ENCODE measurements at places on chromosomes 5 and 9.
A peak's percentile ranks its signal among the peaks of the same experiment; 100 is the strongest.

- DNase-seq: no peak
Measured at GRCh38 chr9:69975681-69976080, 68.0 kb upstream of the MAMDC2 start.

DNA sequence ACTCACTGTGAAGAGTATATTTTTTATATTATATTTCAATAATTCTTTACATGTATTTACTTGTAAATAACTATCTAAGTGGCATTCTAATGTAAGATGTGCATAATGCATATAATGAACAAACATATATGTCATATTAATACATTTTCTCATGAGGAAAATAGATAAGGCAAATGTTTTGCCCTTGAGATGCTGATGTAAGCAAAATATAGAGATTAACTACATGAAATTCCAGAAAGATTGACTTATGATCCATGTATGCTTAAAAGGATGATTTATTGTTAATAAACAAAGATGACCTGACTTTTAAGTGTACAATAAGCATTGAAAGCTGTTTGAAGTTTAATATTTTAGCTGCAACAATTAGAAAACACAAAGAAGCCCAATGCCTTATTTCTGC lies 559.9 kb downstream of the PTPRD start:
- DNase-seq: no peak

DNA sequence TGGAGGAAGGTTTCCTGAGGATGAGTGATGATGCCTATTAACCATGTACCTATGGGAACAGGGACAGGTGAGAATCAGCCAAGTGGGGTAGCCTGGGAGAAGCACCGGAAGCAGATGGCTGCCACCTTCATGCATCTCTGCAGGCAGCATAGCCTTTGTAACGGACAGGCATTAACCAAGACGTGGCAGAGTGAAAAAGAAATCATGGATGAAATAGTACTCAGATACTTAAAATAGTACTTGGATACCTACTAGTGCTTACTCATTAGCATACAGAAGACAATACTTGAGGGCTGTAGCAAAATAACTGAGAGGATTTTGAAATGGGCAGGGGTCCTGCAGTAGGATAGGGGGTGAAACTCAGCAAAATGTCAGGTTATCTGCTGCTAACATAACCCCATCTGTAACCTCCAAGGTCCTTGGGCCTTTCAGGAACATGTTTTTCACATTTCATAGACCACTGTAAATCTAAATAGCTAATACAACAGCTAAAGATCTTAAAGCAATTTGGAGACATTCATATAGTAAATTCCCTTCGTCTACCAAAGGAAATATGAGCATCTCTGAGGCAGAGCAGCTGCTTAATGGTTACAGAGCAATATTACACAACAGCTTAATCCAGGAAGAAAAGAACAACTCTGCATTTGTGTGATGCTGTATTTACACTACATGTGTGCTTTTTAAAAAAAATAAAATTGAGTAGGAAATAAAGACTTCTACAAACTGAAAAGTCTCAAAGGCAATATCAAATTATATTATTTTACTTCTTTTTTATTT lies 154.3 kb downstream of the NFIB start:
- no peak for DNase-seq

DNA sequence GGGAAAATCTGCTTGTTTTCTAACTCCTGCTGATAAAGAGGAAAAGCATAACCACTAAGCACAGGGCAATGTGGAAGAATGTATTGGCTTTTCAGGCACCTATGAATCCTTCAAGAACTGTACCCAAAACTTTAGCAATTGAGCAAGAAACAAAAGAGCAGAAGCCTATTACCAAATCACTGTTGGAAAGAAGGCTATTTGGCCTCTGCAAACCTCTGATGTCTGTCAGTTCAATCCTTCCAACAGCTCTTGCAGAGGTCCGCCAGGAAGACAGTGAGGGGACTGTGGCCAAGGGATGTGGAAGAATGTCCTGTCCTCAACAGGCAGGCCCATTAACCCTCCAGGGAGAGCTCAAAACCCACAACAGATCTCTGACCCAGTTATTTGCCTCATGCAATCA lies 328.6 kb downstream of the ENC1 start:
- DNase-seq: no peak

DNA sequence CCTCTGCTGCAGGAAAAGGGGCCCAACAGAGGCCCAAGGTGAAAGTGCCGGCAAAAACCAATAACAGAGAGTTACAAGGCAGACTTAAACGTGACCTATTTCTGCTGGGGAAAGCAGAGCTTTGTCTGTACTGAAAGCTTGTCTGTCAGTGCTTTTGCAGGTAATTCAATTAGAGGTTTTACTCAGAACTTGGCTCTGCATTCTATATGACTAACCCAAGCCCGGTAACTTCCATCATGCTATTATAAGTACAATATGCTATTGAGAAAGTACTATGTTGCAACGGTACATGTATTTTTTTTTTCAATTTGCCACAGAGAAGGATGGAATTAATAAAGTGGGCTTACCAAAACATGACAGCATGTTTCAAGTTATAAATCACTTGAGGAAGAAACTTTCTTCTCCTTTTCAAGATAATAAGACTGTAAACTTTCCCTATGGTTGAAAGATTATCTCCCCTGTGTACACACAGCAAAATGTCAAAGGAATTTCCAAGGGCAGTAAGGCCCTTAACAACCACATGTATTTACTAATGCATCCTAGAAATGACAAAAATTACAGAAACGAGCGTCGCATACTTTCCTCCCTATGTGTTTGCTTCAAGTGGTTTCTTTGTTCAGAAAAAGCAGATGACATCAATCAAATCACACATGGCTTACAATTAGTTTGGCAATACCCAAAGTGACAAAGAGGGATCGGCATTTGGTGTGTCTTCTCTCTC lies 282.4 kb downstream of the EFNA5 start:
- peak; percentile 66 for DNase-seq

DNA sequence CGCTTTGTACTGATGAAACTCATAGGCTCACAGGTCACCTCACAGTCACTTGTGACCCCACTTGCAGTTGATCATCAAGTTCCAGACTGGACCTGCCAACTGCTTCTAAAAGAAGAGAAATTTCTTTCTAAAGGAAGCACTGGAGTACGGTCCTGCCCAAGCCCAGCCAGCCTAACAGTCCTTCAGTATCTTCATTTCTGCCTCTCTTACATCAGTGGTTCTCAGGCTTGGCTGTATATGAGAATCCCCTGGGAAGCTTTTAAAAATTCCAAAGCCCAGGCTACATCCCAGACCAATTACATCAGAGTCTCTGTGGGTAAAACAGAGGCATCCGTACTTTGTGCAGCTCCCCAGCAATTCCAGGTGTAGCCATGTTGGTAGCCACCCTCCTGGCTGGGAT lies 282.1 kb downstream of the NFIB start:
- DNase-seq: no peak

GRCh38 chr5:92741906-92742305 lies 839.1 kb downstream of the NR2F1-AS1 start:
- no peak for DNase-seq

DNA sequence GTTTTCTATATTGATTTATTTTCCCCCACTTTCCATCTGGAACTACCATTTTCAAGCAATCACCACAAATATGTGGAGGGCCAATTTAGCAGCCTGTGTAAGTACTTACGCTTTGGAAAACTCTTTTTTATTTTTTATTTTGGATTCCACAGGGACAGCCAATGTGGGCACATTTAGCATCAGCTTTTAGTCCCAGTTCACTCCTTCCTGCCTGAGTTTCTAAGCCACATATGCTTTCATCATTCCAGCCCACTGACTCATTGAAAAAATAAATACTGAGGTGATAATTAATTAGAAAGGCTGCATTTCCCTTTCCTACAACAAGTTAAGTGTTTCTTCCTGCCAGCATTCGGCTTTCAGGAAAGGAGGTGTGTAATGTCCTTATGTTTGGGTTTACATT lies 76.8 kb downstream of the TMEM167A start:
- DNase-seq: peak; percentile 6

DNA sequence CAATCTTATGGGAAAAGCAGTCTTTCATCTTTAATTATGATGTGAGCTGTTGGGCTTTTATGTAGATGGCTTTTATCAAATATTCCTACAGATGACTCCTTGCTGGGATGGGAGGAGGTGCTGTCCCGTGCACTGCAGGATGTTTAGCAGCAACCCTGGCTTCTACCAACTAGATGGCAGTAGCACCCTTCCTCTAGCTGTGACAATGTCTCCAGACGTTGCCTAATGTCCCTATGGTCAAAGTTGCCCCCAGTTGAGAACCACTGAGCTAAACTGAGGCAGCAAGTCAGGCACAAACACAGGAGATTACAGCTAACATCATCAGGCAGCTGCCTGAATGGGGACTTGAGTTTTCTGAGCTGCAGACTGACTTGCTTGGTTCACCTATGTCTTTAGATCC lies 401.9 kb upstream of the PDE4D start:
- peak; percentile 28 for DNase-seq

GRCh38 chr5:76000582-76000981 lies 82.6 kb upstream of the SV2C start:
- no peak for DNase-seq

- DNase-seq: peak; percentile 70
Measured at GRCh38 chr5:16160706-16161105, 18.9 kb downstream of the MARCHF11 start.

GRCh38 chr5:61881821-61882487 lies 424.1 kb upstream of the KIF2A start:
- DNase-seq: no peak

DNA sequence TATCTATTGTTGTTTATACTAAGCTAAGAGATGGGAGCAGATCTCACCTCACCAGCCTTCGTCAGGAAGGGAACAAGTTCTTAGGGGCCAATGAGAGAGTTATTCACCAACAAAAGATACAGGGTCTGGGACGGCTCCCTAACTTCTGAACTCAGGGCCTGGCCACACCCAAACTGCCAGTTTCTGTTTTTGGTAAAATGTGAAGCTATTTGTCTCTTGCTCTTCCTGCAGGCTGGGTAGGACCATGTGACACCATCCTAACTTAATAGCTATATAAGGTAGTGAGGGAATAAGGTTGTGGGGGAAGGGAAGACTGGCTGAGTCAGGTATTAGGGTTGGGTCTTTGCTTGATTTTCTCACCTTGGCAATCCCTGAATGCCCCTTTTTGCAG lies 480.5 kb downstream of the KDM4C start:
- DNase-seq: no peak

DNA sequence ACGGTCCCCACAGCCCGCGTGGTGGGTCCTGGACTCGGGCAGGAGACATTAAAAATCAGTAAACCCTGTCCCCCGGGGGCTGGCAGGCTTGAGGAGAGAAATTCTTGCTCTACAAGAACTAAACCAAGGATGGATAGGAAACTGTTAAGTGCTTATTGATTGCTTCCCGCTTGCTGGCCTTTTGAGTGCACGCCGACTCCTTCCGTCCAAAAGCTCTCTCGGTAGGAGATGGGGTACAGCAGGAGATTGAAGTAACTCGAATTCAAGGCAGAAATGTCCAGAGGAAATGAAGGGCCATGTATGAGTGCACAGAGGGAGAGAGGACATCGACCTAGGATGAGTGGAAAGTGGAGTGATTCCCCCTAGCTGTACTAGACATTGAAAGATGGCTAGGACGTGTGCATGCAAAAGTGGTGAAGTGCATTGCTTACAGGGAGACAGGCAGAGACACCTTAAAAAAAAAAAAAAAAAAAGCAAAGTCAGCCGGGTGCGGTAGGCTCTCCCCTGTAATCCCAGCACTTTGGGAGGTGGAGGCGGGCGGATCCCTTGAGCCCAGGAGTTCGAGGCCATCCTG lies 923 bp downstream of the RECK start:
- DNase-seq: no peak

GRCh38 chr9:135757356-135757755 lies 55.4 kb downstream of the KCNT1 start:
- DNase-seq: no peak

DNA sequence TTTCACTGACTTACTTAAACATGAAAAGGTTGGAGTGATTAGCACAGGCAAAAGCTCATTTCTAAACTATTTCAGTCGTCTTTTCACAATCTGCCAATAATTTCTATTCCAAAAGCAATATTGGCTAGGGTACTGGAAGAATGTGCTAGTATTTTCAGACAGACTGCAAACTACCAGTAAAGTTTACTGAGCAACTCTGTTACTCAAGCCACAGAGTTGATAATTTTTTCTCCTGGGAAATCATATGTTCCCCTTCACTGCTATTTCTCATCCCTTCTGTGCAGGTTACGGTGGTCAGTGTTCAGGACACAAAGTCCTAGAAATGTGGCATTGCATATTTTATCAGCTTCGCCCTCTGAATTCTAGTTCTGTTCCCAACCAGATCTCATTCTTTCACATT lies 343.3 kb upstream of the TNC start:
- DNase-seq: no peak

GRCh38 chr5:108935611-108936010 lies 187.9 kb downstream of the FER start:
- no peak for DNase-seq

DNA sequence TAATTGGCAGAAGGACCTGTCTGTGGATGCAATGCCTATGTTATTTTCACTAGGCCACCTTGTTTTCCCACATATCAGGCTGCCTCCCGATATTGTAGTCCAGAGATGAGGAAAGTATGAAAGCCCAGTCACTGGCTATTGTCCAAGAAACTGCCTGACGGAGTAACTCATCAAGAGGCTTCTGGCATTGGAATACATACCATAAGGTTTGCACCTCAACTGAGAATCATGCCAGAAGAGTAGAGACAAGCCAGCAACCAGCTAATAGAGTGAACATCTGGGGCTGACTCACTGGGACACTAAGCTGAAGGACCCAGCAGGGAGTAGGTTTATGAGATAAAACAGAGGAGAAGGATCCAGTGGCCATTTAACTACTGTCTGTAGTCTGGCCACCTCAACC lies 137.2 kb upstream of the FST start:
- peak; percentile 89 for DNase-seq

GRCh38 chr9:99296291-99296951 lies 74.3 kb downstream of the SEC61B start:
- DNase-seq: peak; percentile 25

DNA sequence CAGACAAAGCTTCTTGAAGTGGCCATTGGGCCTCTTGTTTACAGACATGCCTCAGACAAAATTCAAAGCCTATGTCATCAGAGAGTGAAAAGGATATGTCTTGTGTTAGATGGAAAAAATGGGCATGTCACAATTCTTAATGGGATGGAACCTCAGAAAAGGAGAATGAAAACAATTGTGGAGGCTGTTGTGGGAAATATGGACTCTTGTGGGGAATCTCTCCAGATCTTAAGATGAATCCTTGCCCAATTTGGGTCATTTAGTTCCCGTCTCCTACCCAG lies 19.5 kb downstream of the SLC22A5 start:
- no peak for DNase-seq

GRCh38 chr9:70374962-70375618 lies 39.4 kb downstream of the KLF9 start:
- no peak for DNase-seq

DNA sequence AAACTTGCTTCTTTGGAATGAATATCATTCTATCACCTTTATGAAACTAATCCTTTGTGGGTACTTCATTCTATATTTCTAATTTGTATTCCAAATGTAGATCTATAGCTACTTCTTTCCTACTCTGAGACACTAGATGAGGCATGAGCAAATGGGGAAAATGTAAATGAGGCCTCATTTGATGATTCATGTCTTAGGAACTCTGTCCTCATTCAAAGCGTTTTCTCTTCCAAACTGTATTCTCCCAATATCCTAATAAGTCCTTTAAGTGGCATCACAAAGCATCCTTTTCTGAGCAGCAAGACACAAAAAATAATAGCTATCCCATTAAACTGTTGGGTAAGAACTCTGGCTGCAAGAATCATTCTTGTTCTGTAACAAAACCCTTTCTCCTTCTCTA lies 56.1 kb downstream of the TTLL11 start:
- DNase-seq: peak; percentile 53

- no peak for DNase-seq
Measured at GRCh38 chr5:143657647-143658285, 154.2 kb upstream of the HMHB1 start.

- DNase-seq: no peak
Measured at GRCh38 chr9:119185298-119185697, 183.9 kb downstream of the BRINP1 start.

All from AG08395 (cell line).